Posterior cingulate gyrus (tissue), 11 donors: ENCODE measurements at places on chromosomes 5 and 9.
A peak's percentile ranks its signal among the peaks of the same experiment; 100 is the strongest.

DNA sequence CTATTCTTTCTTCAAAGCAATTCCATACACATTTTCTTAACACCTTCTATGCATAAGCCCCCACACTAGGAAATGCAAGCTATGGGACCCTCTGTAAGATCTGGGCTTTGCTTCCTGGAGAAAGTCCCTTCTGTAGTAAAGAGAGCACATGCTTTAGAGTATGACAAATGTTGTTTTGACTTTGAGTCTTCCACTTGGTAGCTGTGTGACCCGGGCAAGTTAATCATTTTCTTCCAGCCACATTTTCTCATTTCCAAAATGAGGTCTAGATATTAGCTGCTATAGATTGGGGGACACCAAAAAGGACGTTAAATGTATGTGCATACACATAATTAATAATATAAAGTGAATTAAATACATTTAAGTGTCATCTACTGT is 334.0 kb downstream of the NFIB start:
- no peak for DNase-seq

GRCh38 chr5:98776066-98776705 is 2.7 kb downstream of the RGMB start:
- no peak for DNase-seq

DNA sequence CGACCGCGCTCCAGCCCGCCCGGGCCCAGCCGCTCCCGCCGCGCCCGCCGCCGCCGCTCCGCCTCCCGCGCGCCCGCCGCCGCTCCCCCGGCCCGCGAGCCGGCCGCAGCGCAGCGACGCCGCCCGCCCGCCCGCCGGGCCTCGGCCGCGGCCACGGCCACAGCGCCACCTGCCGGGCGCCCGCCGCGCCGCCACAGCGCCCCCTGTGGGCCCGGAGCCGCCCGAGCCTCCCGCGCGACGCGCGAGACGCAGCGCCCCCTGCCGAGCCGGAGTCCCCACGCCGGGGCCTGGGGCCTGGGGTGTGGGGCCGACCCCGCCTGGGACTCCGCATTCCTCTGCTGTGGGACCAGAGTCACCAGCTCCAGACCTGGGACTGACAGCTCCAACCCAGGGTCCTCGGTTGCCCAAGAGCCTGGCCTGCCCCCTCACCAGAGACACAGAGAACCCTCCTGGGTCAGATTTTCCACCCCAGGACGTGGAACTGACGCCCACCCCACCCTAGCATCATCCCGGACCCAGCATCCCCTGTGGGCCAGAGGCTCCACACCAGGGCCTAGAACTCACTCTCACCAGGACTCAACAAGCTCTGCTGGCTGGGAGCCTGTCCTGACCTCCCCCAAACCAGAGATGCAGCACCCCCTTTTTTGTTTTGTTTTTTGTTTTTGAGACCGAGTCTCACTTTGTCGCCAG is at the start of gene RAPGEF1:
TSS of gene RAPGEF1 (minus strand) at position 118 of the 690 bp plus-strand sequence. CDS start 246 bp downstream, outside the sequence.
- peak; percentile 62 for DNase-seq

DNA sequence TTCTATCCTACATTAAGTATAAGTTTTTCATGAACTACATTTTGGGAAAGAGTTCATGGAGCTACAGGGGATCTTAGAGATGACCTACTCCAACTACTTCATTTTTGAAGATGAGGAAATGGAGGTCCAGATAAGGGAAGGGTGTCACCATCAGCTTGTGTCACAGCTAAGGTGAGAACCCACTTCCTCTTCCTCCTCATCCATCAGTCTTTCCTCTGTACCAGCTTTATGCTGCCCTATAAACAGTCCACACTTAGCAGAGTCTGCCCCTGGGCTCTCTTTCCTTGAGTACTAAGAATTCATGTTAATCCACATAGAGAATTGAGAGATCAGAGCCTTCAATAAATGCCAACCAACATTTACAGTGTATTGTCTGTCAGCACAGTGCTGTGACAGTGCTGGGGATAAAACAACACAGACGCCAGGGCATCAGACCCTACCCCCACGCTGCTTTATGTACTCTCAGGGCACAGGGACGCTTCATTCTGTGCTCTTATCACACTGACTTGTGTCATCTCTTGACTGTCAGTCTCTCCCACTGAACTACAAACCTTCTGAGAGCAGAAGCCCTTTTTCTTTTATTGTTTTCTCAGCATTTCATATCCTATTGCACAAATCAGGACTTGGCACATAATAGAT is 22.1 kb downstream of the ADRB2 start:
- DNase-seq = no peak

DNA sequence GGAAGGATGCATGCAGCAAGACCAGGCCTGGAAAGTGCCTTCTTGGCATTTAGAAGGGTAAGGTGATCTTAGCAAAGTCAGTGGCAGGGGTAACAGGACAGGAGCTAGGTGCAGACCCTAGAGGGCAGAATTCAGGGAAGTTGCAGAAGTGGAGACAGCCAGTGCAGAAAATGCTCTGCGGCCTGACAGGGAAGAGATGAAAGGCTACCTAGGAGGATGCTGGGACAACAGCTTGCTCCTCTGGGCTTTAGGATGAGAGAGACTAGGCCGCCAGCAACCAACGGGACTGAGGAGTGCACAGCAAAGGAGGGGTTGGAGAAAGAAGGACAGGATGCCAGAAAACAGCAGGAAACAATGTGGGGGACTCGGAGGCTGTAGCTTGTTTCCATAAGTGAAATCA is 219.9 kb downstream of the FSTL4 start:
- no peak for DNase-seq

- DNase-seq = no peak
These were observed 44.7 kb upstream of the NKD2 start for GRCh38 chr5:963673-964531.

DNA sequence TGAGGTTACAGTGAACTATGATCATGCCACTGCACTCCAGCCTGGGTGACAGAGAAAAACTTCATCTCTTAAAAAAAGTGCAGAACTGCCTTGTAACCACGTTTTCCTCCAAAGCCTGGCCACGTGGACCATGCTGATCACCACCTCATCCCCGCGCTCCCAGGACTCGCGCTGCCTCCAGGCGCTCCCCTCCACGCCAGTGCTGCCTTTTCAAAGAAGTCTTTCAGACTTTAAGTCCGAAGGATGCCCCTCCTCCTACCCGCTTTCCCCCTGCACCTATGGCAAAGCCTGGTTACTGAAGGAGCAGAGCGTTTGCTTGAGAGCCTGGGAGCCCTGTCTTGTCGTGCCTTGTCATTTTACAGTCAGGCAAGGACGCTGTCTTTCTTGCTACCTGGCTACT is 43.8 kb downstream of the HABP4 start:
- DNase-seq = peak; percentile 70

DNA sequence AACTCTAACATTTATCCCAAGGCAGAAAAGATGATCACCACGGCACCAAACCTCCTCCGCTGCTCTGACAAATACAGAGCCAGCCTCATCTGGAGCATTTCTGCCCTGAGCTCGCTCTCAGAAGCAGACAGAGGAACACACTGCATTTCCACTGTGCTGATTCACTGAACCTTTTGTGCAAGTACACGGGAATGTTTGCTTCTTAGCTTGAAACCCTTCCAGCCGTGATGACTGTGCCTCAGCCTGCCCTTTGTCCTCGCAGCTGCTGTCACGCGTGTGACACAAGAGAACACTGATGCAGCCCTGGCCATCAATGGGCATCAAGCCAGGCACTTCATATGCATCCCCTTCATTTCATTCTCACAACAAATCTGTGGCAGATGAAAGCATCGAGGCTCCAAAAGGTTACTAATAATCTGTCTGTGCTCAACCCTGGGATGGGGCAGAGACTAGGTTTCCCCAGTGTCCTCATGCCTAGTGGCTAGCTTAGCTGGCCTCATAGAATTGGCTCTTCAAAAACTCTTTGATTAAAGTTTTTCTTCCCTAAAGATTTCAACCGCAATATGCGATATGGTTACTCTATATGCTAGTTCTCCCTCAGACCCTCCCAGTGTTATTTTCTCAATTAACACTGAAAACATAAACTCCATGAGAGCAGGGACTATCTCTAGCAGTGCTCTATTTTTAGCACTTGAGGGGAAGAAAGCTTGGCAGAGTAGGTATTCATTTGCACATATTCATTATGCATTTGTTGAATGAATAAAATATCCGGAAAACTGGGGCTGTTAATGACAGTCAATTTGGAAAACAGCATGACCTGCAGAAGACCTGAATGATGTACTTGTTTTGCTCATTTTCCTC is 7.3 kb downstream of the CDC14B start:
- DNase-seq = peak; percentile 62
